Lung (tissue), 17 donors: ENCODE measurements at places on chromosomes 5 and 9. TPM values are rescaled to one million over a fixed set of nuclear protein-coding genes. Genes with fewer than 3 reads are reported as not detected.

The ORM2 gene
- 215 TPM for polyA plus RNA-seq

The GRM6 gene
- polyA plus RNA-seq = not detected

GRCh38 chr5:34655354-34655991 is 655 bp upstream of the RAI14 start:
- peak; percentile 84 for DNase-seq

DNA sequence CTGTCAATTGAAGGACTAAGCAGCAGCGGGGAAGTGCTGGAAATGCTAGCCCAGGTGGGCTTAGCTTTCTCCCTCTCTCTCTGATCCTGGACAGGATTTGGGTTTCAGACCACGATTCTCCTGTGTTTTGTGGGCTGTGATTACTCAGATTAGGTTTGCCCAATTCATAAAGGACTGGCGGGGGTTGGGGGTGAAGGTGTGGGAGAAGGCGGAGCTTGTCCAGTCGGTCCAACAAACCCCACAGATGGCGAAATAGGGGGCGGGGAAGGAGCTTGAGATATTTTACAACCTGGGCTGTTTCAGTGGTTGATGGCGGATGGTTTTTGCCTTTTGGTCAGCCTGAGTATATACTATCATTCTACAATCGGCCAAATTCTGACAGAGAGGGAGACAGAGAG is 35.2 kb downstream of the PCDHAC2 start:
- DNase-seq = peak; percentile 58

GRCh38 chr5:116953251-116953930 is 378.8 kb upstream of the SEMA6A start:
- DNase-seq = no peak

DNA sequence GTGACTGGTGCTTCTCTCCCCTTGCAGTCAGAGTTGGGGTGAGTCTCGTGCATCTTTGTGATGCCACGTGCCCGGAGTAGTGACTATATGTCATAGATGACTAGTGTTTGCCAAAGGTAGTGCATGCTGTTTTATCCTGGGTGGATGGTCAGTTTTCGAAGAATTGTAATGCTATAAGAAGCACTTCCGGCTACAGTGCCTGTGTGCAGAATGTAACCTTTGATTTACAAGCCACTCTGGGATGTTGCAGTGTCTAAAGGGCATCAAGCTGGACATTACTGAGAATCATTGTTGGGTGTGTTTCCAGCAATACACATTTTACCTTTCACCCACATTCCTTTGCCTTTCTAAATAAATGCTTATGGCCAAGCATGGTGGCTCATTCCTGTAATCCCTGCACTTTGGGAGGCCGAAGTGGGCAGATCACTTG is 16.7 kb downstream of the MVB12B start:
- DNase-seq = no peak

DNA sequence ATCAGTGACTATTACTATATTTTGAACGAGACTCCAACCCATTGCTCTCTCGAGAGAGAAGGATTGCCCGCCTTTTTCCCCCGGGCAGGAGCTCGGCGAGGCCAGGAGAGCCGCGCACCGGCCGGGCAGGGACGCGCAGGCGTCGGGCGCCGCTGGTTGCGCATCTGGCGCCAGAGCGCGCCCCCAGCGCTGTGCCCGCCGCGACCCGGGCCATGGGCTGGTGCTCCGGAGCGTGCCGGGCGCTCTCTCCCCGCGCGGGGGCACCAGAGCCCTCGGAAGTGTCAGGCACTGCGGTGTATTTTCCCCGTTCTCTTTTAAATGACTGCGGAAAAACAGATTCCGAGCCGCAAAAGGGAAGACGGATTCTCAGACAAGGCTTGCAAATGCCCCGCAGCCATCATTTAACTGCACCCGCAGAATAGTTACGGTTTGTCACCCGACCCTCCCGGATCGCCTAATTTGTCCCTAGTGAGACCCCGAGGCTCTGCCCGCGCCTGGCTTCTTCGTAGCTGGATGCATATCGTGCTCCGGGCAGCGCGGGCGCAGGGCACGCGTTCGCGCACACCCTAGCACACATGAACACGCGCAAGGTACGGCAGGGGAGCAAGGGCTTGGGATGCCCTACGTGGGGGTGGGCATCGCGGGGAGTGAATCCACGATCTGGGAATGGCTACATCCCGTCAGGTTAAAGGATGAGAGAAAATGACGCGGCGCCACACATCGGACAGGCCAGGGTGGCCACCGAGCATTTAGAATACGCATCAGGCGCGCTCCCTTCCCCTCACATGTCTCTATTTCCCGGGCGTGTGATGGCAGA is 1.1 kb upstream of the NTRK2 start:
- peak; percentile 80 for DNase-seq
